KBM-7 (cell line): ENCODE measurements at places on chromosomes 16 and 17.

GRCh38 chr17:381941-382643 lies 29.5 kb upstream of the RPH3AL start:
- no peak for DNase-seq

- DNase-seq, result no peak
Observed at GRCh38 chr17:56992364-56992763, 14.4 kb downstream of the SCPEP1 start.

DNA sequence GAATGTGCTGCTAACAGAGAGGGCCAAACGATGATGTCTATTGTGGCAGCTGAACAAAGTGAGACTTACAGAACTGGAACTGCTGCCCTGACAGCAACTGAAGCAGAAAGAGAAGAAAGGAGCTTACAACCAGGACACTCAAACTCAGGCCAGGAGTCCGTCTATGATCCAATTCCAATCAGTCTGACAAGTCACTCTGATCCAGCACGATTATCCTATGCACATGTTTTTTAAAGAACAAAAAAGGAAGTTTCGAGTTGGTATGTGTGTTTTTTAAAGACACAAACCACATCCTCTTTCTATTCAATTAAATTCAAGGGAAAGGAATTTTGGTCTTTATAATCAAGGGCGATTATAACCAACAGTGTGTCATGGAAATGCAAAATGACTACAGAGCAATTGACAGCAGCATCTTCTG lies 42.4 kb upstream of the MTMR4 start:
- DNase-seq, result peak; percentile 84

DNA sequence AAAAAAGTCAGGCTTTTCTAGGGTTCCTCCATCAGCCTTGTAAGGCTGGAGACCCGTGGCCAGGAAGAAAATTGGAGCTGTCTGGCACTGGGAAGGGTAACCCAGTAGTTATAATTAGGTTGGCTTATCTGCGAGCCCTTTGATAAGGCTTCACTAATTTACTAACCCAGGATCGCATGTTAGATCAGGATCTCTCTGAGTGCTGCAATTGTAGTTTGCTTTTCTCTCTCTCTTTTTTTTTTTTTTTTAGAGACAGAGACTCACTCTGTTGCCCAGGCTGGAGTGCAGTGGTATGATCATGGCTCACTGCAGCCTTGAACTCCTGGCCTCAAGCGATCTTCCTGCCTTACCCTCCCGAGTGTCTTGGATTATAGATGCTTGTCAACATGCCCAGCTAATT lies 17.0 kb downstream of the ABCC1 start:
- no peak for DNase-seq

DNA sequence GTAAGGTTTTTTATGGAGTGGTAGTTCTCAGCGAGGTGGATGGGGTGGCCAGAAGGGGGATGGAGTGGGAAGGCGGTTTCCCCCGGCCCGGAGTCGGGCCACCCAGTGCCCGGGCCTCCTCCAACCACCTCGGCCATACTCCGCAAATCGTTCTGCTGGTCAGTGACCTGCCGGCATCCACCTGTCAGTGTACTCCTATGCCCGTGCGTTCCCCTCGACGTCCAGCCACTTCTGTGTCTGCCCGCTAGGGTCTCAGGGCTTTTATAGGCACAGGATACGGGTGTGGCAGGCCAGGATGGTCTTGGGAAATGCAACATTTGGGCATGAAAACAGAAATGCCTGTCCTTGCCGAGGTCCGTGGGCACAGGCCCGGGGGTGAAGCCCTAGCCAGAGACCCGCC lies 19.3 kb upstream of the ASGR2 start:
- no peak for DNase-seq

DNA sequence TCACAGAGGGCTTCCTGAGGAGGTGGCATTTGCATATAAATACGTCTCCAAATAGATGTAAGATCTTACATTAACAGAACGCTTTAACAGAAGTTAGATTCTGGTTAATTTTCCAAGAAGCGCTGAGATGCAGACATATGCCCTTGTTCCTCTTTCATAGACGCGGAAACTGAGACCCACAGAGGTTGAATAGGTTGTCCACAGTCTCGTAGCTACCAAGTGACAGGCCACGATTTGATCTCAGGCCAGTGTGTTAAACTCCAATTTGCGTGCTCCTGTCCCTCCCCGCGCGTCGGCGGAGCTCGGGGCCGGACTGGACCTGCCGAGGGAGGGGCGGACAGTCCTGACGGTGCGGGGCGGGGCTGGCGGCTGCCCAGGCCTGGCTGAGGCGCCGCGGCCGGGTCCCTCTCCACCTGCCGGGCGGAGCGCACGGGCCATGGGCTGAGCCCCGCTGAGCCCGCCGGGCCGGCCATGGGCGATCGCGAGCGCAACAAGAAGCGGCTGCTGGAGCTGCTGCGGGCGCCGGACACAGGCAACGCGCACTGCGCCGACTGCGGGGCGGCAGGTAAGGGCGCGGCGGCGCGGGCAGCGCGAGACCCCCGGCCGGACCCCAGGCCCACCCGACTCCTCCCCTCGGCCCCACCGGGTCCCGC lies at the start of gene ADAP2:
Gene ADAP2 (plus strand): TSS at position 402 of the 653 bp plus-strand sequence. CDS start 70 bp downstream, at position 472.
- DNase-seq, result peak; percentile 58

GRCh38 chr17:60149691-60150582 lies at the start of gene CA4:
Gene CA4 (plus strand): TSS chr17:60149973. CDS start chr17:60150035, 62 bp downstream.
- DNase-seq, result no peak

DNA sequence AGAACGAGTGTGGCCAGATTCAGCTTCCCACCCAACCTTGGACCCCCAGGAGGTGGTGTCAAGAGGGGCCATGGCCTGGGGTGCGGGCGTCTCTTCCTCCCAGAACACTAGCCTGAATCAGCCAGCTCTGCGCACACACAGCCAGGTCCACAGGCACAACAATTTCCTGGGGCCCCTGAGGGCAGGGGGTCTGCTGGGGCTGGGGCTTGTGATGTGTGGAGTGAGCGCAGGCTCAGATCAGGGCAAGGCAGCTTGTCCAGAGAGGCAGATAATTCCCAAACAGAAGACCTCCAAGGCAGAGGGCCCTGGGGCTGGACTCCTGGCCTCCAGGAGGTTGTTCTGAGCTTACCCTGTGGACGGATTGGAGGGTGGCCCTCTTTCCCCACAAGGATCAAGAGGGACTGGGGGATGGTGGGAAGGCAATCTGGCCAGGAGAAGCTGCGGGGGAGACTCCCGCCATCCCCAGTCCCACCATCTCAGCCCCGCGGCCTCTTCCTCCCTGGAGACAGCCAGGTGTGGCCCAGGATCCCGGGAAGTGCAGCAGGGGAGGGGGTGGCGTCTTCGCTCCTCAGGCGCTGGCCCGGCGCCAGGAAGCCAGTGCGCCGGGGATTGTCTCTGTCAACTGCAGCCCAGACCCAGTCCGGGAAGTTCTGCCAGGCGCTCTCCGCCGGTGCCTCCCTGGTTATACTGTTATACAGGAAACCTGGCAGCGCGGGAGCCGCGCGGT lies 52.0 kb upstream of the AMZ2 start:
- DNase-seq, result no peak

GRCh38 chr17:5077781-5078105 lies 524 bp upstream of the ZFP3 start:
- DNase-seq, result no peak

GRCh38 chr17:22138861-22139469 lies 446.6 kb downstream of the KCNJ18 start:
- DNase-seq, result no peak

- DNase-seq, result no peak
Observed at GRCh38 chr16:88479793-88480760, 27.0 kb downstream of the ZFPM1 start.

DNA sequence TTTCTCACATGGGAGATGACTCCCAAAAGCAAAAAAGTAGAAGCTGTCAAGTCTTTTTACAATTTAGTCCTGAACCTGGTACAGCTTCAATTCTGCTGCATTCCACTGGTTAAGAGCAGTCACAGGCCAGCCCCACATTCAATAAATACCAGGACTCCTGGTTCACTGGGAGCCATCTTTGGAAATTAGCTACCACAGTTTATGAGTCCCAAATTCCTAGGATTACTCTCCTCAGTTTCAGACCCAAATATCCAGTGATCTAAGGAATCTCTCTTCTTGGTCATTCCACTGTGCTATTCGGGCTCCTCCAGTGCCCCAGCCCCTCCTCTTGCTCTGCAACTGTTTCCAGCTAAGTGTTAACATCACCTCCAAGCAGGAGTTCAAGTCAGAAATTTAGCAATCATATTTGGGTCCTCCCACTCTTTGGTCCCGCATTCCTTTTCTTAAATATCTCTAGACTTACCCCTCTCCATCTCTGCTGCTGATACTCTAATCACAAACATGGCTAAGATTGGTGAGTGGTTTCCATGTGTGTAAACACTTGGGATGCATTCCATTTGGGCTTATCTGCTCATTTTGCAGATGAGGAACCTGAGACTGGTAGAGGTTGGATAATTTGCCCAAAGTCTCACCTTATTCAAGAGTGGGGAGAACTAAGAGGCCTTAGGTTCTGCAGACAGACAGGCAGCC lies 9.6 kb upstream of the WIPF2 start:
- DNase-seq, result no peak

DNA sequence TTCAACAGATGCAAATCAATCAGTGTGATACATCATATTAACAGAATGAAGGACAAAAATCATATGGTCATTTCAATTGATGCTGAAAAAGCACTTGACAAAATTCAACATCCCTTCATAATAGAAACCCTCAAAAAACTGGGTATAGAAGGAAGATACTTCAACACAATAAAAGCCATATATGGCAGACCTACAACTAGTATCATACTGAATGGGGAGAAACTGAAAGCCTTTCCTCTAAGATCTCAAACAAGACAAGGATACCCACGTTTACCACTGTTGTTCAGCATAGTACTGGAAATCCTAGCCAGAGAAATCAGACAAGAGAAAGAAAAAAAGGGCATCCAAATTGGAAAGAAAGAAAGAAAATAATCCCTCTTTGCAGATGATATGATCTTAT lies 47.1 kb upstream of the NACA2 start:
- no peak for DNase-seq

- DNase-seq, result no peak
Observed at GRCh38 chr17:40436636-40437035, 6.6 kb upstream of the IGFBP4 start.

DNA sequence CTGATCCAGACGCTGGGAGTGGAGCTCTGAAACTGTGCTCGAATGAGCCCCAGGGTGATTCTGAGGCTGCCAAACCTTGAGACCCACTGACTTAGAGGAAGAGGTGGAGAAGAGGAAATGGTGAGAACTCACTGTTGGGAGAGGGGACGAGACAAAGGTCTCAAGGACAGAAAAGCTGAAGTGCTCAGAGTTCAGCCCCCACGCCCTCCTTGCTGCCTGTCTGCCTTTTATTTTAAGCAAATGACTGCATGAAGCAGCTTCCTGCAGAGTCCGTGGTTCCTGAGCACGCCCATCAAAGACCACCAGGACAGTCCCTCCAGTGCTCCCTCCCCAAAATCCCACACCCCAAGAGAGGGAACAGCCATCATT lies 20.4 kb downstream of the COTL1 start:
- DNase-seq, result peak; percentile 64

DNA sequence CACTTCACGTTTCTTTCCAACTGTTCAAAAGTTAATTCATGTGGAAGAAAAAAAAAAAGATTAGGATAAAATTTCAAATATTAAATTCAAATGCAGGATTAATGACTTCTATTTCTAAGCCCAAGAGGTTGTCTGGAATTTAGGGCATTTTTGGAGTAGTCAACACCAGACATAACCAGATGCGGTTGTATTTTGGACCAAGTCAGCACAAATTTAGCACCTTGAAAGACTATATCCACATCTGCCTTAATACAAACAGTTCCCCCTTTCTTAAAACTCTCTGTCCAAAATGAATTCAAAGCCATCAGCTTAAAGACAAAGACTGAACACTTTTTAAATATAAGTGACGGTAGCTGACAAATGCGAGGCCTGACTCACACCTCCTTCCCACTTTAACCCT lies 282.9 kb downstream of the C16orf95 start:
- no peak for DNase-seq

DNA sequence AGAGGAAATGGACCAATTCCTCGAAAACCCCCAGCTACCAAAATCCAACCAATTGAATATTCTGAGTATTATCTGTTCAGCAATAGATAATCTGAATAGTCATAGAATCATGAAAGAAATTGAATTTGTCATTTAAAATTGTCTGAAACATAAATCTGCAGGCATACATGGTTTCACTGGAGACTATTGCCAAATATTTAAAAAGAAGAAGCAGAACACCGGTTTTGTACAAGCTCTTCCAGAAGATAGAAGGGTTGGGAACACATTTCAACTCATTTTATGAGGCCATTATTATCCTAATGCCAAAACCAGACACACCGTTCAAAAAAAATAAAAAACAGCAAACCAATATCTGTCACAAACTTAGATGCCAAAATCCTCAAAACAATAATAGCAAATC lies 195.5 kb downstream of the RPTOR start:
- no peak for DNase-seq

- DNase-seq, result no peak
Observed at GRCh38 chr17:2723997-2724783, 12.6 kb upstream of the CLUH start.

GRCh38 chr16:81565321-81566028 lies 120.9 kb downstream of the CMIP start:
- no peak for DNase-seq

DNA sequence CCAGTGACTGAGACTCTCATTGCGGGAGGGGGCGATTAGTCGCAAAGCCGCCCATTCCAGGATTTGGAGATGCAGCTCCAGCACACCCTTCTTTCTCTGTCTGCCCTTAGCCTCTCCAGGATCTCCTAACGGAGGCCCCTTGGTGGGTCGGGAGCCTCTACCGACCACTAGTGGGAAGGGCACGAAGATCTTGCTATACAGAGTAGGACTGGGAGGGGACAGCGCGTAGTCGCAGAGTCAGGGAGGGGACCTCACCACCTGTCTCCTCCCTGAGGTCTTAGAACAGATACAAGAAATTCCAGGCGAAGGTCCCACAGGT lies 588 bp upstream of the SMTNL2 start:
- peak; percentile 43 for DNase-seq

DNA sequence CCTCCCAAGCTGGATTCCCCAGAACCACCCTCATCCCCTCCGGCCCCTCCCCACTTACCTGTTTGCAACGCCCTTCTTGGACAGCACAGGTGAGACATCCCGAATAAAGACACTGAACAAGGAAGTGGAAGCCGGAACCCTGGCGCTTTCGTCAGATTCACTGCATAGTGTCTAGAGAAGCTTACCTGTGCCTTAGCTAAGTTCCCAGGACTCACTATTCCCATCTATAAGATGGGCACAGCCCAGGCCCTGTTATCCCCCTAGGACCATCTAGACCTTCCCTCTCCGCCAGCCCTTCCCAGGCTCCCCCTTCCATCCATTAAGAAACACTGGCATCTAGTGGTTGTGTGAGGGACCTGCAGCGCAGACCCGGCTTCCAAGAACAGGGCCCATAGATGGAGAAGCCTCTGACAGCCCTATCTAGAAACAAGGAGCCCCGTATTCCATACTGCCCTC lies 26.9 kb upstream of the RPL38 start:
- peak; percentile 74 for DNase-seq

DNA sequence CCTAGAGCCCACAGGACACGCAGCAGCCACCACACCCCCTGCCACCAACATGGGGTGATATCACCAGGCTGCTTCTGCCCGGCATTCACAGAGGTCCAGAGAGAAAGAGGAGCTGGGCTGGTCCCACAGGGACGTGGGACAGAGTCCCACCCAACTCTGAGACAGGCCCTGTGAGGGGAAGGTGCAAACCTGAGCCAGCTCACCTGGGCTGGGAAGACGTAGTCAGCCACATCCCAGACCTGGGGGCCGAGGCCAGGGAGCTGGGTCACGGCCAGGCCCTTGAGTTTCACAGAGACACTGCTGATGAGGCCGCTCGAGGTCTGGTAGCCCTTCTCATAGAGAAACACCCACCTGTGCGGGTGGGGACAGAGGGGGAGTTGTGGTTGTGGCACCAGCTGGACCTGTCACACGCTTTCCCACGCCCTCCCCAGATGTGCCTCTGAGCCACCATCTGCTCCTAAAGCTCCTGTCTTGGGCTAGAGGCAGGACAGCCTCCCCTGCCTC lies 11.2 kb downstream of the P2RX1 start:
- no peak for DNase-seq
